ENCODE measurements at places on chromosomes 5 and 9.

DNA sequence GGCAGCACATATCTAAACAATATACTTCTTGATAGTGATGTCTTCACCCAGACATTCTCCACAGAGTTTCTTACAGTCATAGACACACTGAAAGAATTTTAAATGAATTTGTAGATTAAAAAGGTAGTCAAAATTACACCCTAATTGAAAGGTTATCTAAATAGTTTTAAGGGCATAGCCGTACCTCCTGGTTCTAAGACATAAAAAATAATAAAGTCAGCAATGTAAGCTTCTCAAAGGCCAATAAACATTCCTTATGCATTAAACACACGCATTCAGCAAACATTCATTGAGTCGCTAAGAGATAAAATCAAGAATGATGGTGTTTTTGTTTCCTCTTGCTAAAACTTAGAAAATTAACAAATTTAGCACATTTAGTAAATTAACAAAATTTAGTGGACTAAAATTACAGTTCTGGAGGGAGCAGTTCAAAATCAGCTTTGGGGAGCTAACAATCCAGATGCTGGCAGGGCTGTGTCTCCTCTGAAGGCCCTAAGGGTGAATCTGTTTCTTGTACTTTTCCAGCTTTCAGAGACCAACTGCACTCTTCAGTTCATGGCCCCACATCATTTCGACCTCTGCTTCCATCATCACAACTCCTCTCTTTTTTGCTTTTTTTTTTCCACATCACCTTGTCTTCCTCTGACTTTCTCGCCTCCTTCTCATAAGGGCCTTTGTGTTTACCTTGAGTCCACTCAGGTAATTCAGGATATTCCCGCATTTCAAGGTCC is 516.5 kb downstream of the DNAH5 start:
- no peak for DNase-seq

DNA sequence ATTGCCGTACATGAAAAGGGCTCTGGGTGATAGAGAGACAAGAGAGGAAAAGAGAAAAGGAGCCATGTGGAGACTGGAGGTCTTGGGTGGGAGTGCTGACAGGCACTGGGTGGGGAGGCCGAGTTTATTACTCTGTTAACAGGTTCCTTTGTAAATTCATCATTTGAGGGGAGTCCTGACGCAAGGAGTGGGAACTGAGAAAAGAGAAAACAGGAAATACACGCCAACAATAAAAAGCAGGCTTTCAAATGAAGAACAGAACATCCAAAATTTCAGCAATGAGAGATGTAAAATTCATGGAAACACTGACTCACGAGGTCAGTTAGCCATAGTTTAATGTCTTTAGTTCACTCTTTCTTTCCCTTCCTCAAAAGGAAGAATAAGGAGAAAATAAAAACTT is 342.8 kb downstream of the TMEM167A start:
- DNase-seq = no peak

- DNase-seq = no peak
Observed at GRCh38 chr5:170630711-170631141, 126.9 kb downstream of the KCNIP1 start.

- DNase-seq = no peak
Observed at GRCh38 chr5:152106571-152106970, 181.9 kb upstream of the GLRA1 start.

DNA sequence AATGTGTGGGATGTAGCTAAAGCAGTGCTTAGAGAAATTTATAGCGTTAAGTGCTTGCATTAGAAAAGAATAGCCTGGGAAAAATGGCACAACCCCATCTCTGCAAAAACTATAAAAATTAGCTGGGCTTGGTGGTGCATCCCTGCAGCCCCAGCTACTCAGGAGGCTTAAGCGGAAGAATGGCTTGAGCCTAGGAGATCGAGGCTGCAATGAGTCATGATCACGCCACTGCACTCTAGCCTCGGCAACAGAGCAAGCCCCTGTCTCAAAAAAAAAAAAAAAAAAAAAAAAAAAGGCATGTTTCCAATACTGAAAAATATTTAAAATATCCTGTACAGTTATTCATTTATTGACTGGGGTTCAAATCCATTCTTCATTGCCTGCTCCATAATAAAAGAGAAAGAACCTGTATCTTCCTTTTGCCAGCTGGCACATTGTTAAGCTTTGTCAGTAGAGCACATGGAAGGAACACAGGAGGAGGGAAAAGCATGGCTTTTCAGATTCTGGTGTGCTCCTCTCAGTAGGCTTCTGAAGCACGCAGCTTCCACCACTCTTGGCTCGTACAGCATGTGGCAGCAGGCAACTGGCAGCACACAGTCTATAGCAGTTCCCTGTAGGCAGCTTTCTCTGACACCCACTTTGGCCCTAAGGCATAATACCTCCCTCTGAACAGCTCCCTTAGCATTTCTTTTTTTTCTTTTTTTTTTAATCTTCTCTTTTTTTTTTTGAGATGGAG is 73.5 kb downstream of the TRIM36 start:
- no peak for DNase-seq

DNA sequence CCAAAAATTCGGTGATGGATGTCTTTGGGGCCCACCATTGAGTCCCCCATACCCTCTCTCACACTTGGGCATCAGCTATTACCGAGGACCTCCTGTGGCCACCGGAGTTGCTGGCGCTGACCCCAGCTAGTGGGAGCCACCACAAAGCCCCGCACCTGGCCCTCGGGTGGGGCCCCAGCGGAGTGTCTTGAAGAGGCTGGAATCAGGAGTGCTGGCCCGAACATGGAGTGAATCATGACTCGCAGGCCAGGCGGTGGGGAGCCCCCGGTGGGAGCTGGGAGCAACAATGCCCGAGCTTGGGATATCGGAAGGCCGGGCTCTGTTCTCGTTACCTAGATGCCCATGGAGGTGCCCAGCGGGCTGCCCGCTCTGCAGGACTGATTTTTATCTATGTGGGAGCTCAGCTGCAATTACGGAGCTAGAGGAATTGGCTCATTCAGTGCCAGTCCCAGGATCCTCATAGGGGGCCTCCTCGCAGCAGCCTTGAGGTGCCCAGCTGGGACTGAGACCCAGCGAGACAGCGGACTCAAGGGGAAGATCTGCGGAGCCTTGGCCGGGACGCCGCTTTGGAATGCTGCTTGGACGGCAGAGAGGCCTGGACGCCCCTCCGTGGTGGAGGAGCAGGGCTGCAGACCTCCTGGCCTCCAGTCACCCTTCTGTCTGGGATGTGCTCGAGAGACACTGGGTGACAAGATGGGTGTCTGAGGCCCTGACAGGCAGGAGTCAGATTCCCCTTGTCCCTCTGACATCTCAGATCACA is 70.8 kb downstream of the PSMB7 start:
- DNase-seq = no peak

DNA sequence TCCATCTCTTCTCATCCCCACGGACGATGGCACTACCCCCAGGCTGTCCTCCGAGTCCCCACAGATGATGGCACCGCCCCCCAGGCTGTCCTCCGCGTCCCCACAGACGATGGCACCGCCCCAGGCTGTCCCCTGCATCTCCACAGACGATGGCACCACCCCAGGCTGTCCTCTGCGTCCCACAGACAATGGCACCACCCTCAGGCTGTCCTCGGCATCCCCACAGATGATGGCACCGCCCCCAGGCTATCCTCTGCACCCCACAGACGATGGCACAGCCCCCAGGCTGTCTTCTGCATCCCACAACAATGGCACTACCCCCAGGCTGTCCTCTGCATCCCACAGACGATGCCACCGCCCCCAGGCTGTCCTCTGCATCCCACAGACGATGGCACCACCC is 57.4 kb upstream of the PTCH1 start:
- no peak for DNase-seq

DNA sequence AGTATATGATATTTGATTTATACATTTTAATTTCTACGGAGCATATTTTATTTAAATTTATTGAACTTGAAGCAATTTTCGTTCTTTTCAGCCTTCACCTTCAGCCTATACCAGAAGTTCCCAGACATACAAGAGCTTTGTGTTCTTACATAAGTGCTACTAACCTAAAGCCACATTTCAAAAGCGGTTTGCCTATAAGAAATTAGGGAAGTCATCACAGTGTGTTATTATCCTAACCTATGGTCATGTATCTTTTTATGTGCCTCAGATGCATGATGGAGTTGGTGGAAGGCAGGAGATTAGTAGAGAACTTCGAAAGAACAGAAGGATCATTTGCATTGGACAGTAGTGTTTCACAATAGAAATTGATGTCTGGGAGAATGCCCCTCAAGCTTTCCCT is 3.1 kb downstream of the KIF2A start:
- no peak for DNase-seq

DNA sequence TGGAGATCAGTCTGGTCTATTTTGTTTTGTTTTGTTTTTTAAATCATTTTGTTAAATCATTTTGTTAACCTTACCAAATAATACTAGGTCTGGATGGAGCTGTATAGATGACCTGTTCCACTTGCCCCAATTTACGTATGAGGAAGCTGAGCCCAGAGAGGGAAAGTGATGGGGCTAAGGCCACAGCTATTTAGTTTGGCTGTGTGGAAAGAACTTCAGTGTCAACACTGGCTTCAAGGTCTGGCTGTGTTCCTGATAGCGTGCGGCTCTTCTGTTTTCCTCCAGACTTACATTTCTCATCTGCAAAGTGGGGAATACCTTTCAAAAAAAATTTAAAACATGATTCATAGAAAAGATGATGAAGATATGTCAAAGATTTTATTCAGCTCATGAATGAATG is 112.5 kb downstream of the PTTG1 start:
- DNase-seq = no peak

GRCh38 chr9:111525056-111525977 is at the start of gene ZNF483:
Gene ZNF483 (plus strand): TSS chr9:111525179. CDS start chr9:111527396, 2,217 bp downstream.
- DNase-seq = peak; percentile 88

GRCh38 chr5:144421411-144421810 is 250.7 kb downstream of the KCTD16 start:
- no peak for DNase-seq

DNA sequence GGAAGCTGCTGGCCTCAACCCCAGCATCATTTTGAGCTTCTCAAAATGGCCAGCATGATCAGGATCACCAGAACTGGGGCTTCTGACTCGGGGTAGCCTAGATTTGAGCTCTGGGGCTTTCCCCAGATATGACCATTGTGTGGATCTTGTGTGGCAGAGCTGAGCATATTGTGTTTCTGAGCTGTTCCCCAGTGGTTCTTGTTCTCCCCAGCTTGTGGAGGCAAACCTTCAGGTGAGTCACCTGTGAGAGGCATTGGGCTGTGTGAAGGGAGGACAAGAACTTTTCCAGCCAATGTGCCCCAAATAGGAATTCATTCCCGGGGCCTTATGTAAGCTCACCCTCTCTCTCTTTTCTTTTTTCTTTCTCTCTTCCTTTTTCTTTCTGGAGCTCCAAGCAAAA is 80.7 kb upstream of the PITX1 start:
- DNase-seq = no peak

DNA sequence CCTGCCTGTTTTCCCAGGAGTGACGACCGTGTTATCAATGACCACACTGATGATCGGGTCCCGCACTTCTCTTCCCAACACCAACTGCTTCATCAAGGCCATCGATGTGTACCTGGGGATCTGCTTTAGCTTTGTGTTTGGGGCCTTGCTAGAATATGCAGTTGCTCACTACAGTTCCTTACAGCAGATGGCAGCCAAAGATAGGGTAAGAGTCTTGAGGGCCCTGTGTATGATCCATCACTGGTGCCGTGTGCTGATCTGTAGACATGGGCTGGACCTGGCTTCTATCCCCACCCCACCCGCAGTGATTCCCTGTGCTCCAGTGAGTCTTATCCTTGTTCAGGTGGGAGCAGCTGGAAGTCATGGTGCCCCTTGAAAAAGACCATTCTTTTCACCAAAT is 26.0 kb downstream of the GABRP start:
- DNase-seq = no peak

All from NCI-H1417 treated with DMSO at 0.1 percent for 48 hours (cell line).